ENCODE measurements at places on chromosomes 2 and 18.
A peak's percentile ranks its signal among the peaks of the same experiment; 100 is the strongest.

DNA sequence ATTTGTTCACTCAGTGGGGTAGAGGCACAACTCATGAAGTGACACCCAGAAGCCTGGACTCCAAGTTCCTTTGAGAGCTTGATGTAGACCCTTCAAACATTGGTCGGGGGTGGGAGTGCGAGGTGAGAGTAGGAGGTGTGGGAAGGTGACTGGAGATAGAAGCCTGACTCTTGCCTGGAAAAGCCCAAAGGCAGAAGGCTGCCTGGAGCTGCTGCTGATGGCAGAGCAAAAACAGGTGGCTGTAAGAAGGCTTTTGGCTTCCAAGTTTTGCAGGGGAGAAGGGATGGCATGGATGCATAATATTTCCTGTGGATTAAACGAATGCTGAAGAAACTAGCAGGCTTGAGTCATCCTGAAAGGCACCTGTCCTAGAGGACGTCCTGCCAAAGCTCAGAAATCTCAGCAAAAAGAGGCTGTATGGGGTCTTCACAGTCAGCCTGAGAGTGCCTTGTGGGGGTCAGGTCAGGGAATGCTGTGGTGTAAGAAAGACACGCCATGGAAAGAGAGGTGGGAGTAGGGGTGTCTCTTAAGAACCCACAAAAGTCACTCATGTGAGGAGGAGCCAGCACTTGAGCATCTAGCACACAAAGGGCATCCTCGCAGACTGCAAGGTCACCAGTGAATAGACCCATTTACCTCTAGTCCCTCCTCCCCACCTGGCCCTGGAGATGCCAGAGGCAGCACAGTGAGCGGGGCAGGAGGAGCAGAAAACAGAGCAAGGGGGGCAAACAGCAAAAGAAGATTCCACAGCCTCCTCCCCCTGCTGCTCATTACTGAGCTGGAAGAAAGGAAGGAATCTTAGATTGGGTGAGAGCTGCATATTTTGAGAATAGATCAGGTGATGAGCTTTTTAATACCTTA lies 37.5 kb downstream of the FASTKD2 start:
- H3K27ac ChIP-seq = no peak overlapping the region
- H3K27me3 ChIP-seq = no peaks in the 10 kb centered on the region
- no peak overlapping the region for H3K4me3 ChIP-seq
- no peak for DNase-seq
- H3K36me3 ChIP-seq = no peaks in the 10 kb centered on the region

DNA sequence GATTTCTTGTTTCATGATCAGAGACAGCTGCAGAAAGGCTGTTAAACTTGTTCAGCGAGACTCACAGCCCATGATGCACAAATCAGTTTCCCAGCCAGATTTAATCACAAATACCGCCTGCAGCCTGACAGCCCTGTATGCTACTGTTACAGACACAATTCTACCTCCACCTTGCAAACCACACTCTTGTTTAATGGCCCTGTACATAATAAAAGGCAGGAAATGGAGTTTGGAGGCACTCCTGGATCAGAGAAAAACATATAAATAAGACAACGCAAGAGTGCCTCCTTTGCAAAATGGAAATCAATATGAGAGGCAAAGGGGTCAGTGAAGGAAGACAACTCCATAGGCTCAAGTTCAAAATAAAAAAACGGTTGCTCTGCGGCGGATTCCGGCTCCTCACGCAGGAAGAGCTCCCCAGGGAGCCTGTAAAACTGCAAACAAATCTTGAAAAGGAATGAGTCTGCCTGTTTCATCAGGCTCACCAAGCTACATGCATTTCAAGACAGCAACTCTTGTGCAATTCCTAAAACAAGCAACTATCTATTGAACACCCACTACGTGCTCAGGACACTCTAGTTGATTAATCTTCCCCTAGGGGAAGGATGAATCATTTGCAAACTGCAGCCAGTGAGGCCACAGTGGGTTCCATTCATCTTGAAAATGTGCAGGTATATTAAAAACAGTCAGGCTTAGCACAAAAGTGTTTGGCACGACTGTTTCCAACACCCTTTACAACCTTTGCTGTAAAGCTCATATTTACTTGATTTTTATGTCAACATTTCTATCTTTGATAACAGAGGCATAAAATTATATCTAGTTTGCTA lies 37.5 kb downstream of the TBC1D8 start:
- H3K27me3 ChIP-seq = no peaks in the 10 kb centered on the region
- H3K36me3 ChIP-seq = no peaks in the 10 kb centered on the region
- no peak overlapping the region for H3K4me3 ChIP-seq
- H3K4me1 ChIP-seq = peaks cover 96% of the 10 kb centered on the region
- DNase-seq = peak; percentile 88

GRCh38 chr2:30410217-30410616 lies 36.8 kb upstream of the LCLAT1 start:
- no peaks in the 10 kb centered on the region for H3K36me3 ChIP-seq
- no peak overlapping the region for H3K27ac ChIP-seq
- H3K4me1 ChIP-seq = no peaks in the 10 kb centered on the region
- no peak overlapping the region for H3K4me3 ChIP-seq
- peak; percentile 64 for DNase-seq

GRCh38 chr2:152715854-152716428 lies 1.3 kb downstream of the PRPF40A start:
- peak overlapping the region; percentile 97 for H3K27ac ChIP-seq
- no peaks in the 10 kb centered on the region for H3K27me3 ChIP-seq
- peak; percentile 84 for DNase-seq

DNA sequence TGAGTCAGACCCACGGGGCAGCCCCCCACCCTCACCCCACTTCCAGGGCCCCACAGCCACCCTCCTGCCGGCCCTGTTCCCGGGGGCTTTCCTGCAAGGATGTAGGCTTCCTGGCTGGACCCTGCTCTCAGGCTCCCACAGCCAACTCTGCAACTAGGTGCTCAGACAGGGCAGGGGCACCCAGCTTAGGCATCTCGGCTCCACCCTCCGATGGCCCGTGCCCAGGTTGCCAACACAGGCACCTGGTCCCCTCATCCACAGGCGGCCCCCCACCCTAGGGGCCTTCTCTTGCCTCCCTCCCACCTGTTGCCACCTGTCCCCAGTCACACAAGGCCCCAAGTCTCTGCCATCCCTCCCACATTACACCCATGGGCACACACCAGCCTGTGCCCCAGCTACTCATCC lies 34.6 kb downstream of the HS6ST1 start:
- no peak overlapping the region for H3K4me3 ChIP-seq
- no peak for DNase-seq
- peaks cover 11% of the 10 kb centered on the region for H3K4me1 ChIP-seq
- no peaks in the 10 kb centered on the region for H3K27me3 ChIP-seq
- peaks cover 48% of the 10 kb centered on the region for H3K36me3 ChIP-seq
- no peak overlapping the region for H3K27ac ChIP-seq

DNA sequence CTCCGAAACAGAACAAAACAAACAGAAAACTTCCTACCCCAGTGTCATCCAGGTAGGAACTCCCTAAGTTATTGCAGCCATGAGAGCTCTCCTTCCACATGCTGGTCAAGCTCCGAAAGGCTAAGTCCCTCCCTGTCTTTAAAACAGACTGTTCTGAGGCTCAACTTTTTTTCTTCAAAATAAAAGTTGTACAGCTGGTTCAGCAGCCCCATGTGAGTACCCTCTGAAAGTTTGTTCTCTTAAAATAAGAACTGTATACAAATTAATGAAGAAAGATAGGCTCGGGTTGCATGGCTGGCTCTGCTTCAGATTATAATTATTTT lies at the start of gene PDE1A:
TSS of gene PDE1A (minus strand) at position 119 of the 323 bp plus-strand sequence.
- H3K4me1 ChIP-seq = no peaks in the 10 kb centered on the region
- H3K27me3 ChIP-seq = no peaks in the 10 kb centered on the region
- H3K27ac ChIP-seq = no peak within 1 kb of the TSS
- H3K36me3 ChIP-seq = no peaks in the 10 kb centered on the region
- DNase-seq = no peak
- H3K4me3 ChIP-seq = no peak within 1 kb of the TSS

- H3K36me3 ChIP-seq = peaks cover 6% of the 10 kb centered on the region
- DNase-seq = no peak
- H3K4me3 ChIP-seq = no peak overlapping the region
Observed at GRCh38 chr2:28764909-28765711, 13.5 kb downstream of the PPP1CB start.

GRCh38 chr18:58015065-58015780 lies 28.8 kb upstream of the NEDD4L start:
- no peaks in the 10 kb centered on the region for H3K36me3 ChIP-seq
- peak overlapping the region; percentile 70 for H3K27ac ChIP-seq
- no peaks in the 10 kb centered on the region for H3K27me3 ChIP-seq
- H3K4me3 ChIP-seq = no peak overlapping the region
- peaks cover 94% of the 10 kb centered on the region for H3K4me1 ChIP-seq

GRCh38 chr2:196245378-196246140 lies 74.2 kb upstream of the STK17B start:
- no peaks in the 10 kb centered on the region for H3K36me3 ChIP-seq
- H3K27ac ChIP-seq = no peak overlapping the region
- no peaks in the 10 kb centered on the region for H3K4me1 ChIP-seq
- no peak for DNase-seq
- H3K27me3 ChIP-seq = no peaks in the 10 kb centered on the region
- H3K4me3 ChIP-seq = no peak overlapping the region

DNA sequence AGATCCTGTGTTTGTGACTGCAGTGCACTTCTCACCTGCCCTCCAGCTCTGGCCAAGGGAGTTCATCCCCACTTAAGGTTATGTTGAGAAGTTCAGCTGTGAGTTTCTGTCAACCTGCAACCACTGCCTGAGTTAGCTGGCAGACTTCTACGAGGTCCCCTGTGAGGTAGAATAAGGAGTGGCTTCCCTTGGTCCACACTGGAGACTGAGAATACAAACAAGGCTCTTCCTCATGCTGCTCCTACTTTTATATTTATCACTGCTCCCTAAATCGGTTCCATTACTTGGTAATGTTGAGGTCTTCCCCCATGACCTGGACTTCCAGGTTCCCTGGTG lies 353.2 kb upstream of the CWC22 start:
- H3K4me1 ChIP-seq = no peaks in the 10 kb centered on the region
- DNase-seq = no peak

DNA sequence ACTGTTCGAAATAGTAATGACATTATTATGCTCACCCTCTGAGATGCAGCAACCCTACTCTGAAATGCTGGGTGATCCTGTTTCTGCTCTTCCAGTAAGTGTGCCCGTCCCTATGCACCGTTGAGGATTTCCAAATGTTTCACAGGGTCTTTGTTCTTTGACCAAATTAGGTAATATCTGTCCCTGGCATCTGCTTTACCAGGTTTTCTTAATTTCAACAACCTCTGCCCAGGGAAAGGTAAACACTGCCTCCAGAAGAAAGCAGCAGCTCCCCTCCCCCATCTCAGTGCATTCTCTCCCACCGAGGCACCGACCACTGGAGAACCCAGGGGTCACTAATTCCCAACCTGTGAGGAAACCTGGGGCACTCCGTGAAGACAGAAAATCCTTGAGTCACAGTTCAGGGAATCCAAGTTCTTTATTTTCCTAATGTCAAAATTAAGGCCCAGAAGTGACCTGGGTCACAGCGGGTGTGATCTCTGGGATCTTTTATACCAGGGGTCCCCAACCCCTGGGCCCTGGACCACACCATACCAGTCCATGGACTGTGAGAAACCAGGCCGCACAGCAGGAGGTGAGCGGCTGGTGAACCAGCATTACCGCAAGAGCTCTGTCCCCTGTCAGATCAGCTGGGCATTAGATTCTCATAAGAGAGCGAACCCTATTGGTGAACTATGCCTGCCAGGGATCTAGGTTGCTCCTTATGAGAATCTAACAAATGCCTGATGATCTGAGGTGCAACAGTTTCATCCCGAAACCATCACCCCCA lies 1.2 kb upstream of the GRB14 start:
- no peak overlapping the region for H3K27ac ChIP-seq
- H3K36me3 ChIP-seq = no peaks in the 10 kb centered on the region
- peak overlapping the region; percentile 94 for H3K4me3 ChIP-seq

- H3K27ac ChIP-seq = no peak overlapping the region
- DNase-seq = peak; percentile 65
- H3K4me1 ChIP-seq = peaks cover 21% of the 10 kb centered on the region
- H3K4me3 ChIP-seq = no peak overlapping the region
- H3K36me3 ChIP-seq = no peaks in the 10 kb centered on the region
- H3K27me3 ChIP-seq = no peaks in the 10 kb centered on the region
Observed at GRCh38 chr2:18749912-18750526, 160.7 kb upstream of the NT5C1B start.

GRCh38 chr18:22348521-22349316 lies 69.0 kb downstream of the CTAGE1 start:
- H3K4me1 ChIP-seq = peaks cover 16% of the 10 kb centered on the region
- no peaks in the 10 kb centered on the region for H3K27me3 ChIP-seq
- DNase-seq = no peak
- H3K27ac ChIP-seq = no peak overlapping the region
- no peaks in the 10 kb centered on the region for H3K36me3 ChIP-seq

DNA sequence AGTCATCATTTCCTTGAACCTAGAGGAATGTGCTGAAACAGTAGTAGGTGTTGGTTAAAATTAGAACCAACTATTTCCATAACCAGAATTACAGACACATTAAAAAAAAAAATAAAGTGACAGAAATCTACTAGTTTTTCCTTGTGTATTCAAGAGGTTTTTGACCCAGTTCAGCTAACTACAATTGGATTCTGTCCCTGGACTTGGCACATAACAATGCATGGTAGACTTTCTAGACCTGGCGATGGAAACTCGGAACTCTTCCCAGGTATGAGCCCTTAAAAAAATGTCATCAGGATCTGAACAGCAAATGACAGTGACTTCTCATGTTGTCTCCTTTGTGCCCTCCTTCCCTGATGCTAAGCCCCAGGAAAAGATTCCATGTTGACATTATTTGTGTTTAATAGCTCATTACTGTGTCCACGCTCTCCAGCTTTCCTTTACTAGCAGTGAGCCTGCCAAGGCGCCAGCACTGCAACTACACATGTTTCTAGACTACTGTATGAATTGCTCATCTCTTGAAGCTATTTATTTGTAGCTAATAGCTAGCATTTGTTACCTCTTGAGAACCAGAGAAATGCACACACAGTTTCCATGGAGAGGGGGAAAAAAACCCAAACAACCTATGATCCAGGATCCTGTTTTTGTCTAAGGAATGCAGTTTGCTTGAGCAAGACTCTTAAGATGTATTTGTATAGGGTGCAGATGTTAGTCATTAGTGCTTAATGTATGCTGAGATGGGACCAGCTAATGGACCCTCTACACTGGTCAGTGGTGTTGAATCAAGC lies 148.5 kb downstream of the FMNL2 start:
- H3K36me3 ChIP-seq = no peaks in the 10 kb centered on the region
- no peak for DNase-seq
- H3K4me3 ChIP-seq = no peak overlapping the region
- H3K27ac ChIP-seq = peak overlapping the region; percentile 84
- H3K4me1 ChIP-seq = peaks cover 95% of the 10 kb centered on the region

- H3K36me3 ChIP-seq = no peaks in the 10 kb centered on the region
- DNase-seq = no peak
- H3K27me3 ChIP-seq = no peaks in the 10 kb centered on the region
- H3K4me3 ChIP-seq = no peak overlapping the region
Observed at GRCh38 chr2:127932199-127932876, 46.6 kb upstream of the AMMECR1L start.

GRCh38 chr2:170324640-170325046 lies 146.7 kb downstream of the MYO3B start:
- no peaks in the 10 kb centered on the region for H3K4me1 ChIP-seq

GRCh38 chr2:55490554-55490953 lies 29.0 kb upstream of the CFAP36 start:
- H3K36me3 ChIP-seq = no peaks in the 10 kb centered on the region
- no peak overlapping the region for H3K27ac ChIP-seq
- no peak overlapping the region for H3K4me3 ChIP-seq
- H3K27me3 ChIP-seq = no peaks in the 10 kb centered on the region
- H3K4me1 ChIP-seq = no peaks in the 10 kb centered on the region
- peak; percentile 65 for DNase-seq

GRCh38 chr2:39252888-39253518 lies 9.2 kb upstream of the CDKL4 start:
- no peak for DNase-seq
- H3K27ac ChIP-seq = no peak overlapping the region
- H3K4me1 ChIP-seq = no peaks in the 10 kb centered on the region
- H3K36me3 ChIP-seq = peaks cover 77% of the 10 kb centered on the region
- no peak overlapping the region for H3K4me3 ChIP-seq
